Daoy (cell line): ENCODE measurements at places on chromosomes 4 and X. TPM values are rescaled to one million over a fixed set of nuclear protein-coding genes. Genes with fewer than 3 reads are reported as not detected.

GRCh38 chrX:9785254-9785943, 830 bp upstream of the SHROOM2 start:
- no peak for DNase-seq

GRCh38 chr4:56048702-56049431, 100.1 kb downstream of the CEP135 start:
- peak; percentile 67 for DNase-seq

- peak; percentile 68 for DNase-seq
These were observed 5.9 kb upstream of the GRPEL1 start for GRCh38 chr4:7073526-7074390.

DNA sequence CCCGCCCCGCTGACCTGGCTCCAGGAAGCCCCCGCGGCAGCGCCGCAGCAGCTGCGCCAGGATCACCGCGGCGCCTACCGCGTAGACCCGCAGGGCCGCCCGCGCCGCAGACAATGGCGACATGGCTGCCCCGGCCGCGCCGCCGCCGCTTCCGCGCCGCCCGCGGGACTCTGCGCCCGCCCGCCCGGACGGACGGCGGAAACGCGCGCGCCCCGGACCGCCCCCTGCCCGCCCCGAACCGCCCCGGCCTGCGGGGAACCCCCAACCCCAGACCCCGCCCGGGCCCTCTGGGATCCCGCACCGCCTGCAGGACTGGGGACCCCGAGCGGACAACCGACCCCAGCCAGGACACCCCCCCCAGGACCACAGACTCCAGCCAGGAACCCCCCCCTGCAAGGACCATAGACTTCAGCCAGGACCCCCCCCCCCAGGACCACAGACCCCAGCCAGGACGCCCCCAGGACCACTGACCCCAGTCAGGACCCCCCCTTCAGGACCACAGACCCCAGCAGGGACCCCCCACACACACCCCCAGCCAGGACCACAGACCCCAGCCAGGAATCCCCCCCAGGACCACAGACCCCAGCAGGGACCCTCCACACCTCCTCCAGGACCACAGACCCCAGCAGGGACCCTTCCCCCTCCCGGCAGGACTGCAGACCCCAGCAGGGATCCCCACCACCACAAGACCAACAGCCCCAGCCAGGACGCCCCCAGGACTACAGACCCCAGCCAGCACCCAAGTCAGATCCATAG, at the start of the genes DHRSX and ZBED1:
Gene DHRSX, minus strand, starts transcription at position 174 of the 756 bp plus-strand sequence. Its CDS starts 51 bp downstream, at position 123.
Gene ZBED1, minus strand, starts transcription at position 174 of the 756 bp plus-strand sequence. CDS start 10,257 bp downstream, outside the sequence.
- DNase-seq: peak; percentile 28

Gene CXCL9
- total RNA-seq: not detected in 2 replicates

Gene SLC9A6
- 13.6 and 13.7 TPM in 2 replicates for total RNA-seq

Gene LYAR
- 80.0 and 103 TPM in 2 replicates for total RNA-seq
